Pancreas (tissue), 10 donors: ENCODE measurements at places on chromosomes 5 and 9. TPM values are rescaled to one million over a fixed set of nuclear protein-coding genes. Genes with fewer than 3 reads are reported as not detected.

ENTPD2 gene
- polyA plus RNA-seq, result 4.5 TPM

UNC5A gene
- 3.6 TPM for polyA plus RNA-seq

TLR4 gene
- polyA plus RNA-seq, result 0.68 TPM

PNPLA7 gene
- 71.8 TPM for polyA plus RNA-seq

UBTD2 gene
- 5.9 TPM for polyA plus RNA-seq

AK1 gene
- polyA plus RNA-seq, result 81.7 TPM

FCN1 gene
- polyA plus RNA-seq, result 1.0 TPM

CD274 gene
- 1.4 TPM for polyA plus RNA-seq

DOCK2 gene
- 1.1 TPM for polyA plus RNA-seq

COQ4 gene
- 82.6 TPM for polyA plus RNA-seq

WHRN gene
- polyA plus RNA-seq, result 23.7 TPM

- no peak overlapping the region for H3K4me3 ChIP-seq
- no peaks in the 10 kb centered on the region for H3K27me3 ChIP-seq
- no peak overlapping the region for H3K27ac ChIP-seq
Observed at GRCh38 chr5:135106610-135107471, 72.8 kb upstream of the PITX1 start.

GRCh38 chr5:136195971-136196820, 3.2 kb upstream of the SMIM32 start:
- DNase-seq, result no peak
- no peak overlapping the region for H3K27ac ChIP-seq
- H3K27me3 ChIP-seq, result no peaks in the 10 kb centered on the region
- H3K4me1 ChIP-seq, result no peaks in the 10 kb centered on the region
- H3K36me3 ChIP-seq, result no peaks in the 10 kb centered on the region

DNA sequence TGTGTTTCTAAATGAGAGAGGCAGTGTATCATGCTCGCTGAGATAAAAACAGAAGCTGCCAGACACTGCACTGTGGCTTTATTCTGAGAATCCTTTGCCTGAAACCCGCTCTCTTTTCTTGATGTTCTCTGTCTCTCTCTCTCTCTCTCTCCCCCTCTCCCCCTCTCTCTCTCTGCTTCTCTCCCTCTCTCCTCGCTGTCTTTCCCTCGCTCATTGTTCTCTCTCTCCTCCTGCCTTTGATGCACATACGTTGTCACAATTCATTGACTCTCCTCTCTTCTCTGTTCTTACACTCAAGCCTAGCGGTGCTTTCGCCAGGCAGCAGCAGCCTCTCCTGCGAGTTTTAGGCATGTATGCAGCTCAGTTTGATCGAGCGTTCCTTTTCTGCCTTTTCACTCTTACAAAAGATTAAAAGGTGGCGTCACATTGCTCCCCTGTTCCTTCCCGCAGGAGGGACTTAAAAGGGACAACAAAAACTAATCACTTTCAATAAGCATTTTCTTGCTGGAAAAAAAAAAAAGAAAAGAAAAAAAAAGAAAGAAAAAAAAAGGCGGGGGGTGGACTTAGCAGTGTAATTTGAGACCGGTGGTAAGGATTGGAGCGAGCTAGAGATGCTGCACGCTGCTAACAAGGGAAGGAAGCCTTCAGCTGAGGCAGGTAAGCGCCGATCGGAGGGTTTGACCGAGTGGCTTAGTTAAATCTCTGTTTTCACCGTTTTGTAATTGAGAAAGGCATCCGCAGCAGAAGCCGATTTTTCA, 717.9 kb upstream of the WWC1 start:
- no peak for DNase-seq
- H3K4me3 ChIP-seq, result no peak overlapping the region
- H3K27me3 ChIP-seq, result peaks cover 20% of the 10 kb centered on the region
- H3K36me3 ChIP-seq, result no peaks in the 10 kb centered on the region

GRCh38 chr9:76116913-76117312, 226.4 kb downstream of the PCSK5 start:
- H3K27ac ChIP-seq, result no peak overlapping the region
- H3K4me3 ChIP-seq, result no peak overlapping the region
- no peak for DNase-seq
- H3K4me1 ChIP-seq, result no peaks in the 10 kb centered on the region
- no peaks in the 10 kb centered on the region for H3K36me3 ChIP-seq

GRCh38 chr5:114152656-114153360, 209.1 kb upstream of the KCNN2 start:
- DNase-seq, result no peak
- H3K27ac ChIP-seq, result no peak overlapping the region
- no peaks in the 10 kb centered on the region for H3K36me3 ChIP-seq
- no peaks in the 10 kb centered on the region for H3K4me1 ChIP-seq
- H3K4me3 ChIP-seq, result no peak overlapping the region
- H3K27me3 ChIP-seq, result no peaks in the 10 kb centered on the region

- H3K27me3 ChIP-seq, result no peaks in the 10 kb centered on the region
- DNase-seq, result no peak
Observed at GRCh38 chr9:36835271-36835996, 198.6 kb downstream of the PAX5 start.

DNA sequence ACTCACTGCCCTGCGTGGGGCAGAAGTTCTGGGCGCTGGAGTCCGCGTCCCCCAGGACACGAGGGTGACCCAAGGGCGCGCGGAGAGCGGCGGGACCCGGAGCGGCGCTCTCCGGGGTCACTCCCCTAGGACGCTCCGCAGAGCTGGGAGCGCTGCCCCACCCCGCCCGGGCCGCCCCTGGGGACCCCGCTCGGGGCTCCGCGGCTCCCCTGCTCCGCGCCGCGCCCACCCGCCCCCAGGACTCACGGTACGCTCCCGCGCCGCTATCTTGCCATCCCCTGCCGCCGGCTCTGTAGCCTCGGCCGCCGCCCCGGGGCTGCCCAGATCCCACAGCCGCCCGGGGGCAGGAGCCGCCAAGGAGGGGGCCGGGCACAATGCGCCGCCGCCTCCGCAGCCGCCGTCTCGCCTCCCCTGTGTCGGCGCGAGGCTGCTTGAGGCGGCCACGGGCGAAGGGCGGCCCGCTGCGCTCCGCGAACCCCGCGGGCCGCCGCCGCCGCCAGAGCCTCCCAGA, 303 bp downstream of the LIFR start:
- H3K36me3 ChIP-seq, result no peaks in the 10 kb centered on the region
- DNase-seq, result peak; percentile 33
- H3K4me3 ChIP-seq, result peak overlapping the region; percentile 85
- H3K27me3 ChIP-seq, result no peaks in the 10 kb centered on the region
- peak overlapping the region; percentile 56 for H3K27ac ChIP-seq

GRCh38 chr9:223152-223551, 8.5 kb downstream of the DOCK8 start:
- no peaks in the 10 kb centered on the region for H3K27me3 ChIP-seq
- no peaks in the 10 kb centered on the region for H3K36me3 ChIP-seq
- no peak overlapping the region for H3K27ac ChIP-seq
- no peaks in the 10 kb centered on the region for H3K4me1 ChIP-seq
- H3K4me3 ChIP-seq, result no peak overlapping the region

GRCh38 chr5:174718880-174719610, 5.3 kb upstream of the MSX2 start:
- no peaks in the 10 kb centered on the region for H3K36me3 ChIP-seq
- H3K27ac ChIP-seq, result no peak overlapping the region
- H3K4me3 ChIP-seq, result no peak overlapping the region
- no peaks in the 10 kb centered on the region for H3K4me1 ChIP-seq

- H3K36me3 ChIP-seq, result no peaks in the 10 kb centered on the region
- no peaks in the 10 kb centered on the region for H3K4me1 ChIP-seq
- no peaks in the 10 kb centered on the region for H3K27me3 ChIP-seq
Observed at GRCh38 chr5:68891718-68892117, 202.1 kb upstream of the SLC30A5 start.

DNA sequence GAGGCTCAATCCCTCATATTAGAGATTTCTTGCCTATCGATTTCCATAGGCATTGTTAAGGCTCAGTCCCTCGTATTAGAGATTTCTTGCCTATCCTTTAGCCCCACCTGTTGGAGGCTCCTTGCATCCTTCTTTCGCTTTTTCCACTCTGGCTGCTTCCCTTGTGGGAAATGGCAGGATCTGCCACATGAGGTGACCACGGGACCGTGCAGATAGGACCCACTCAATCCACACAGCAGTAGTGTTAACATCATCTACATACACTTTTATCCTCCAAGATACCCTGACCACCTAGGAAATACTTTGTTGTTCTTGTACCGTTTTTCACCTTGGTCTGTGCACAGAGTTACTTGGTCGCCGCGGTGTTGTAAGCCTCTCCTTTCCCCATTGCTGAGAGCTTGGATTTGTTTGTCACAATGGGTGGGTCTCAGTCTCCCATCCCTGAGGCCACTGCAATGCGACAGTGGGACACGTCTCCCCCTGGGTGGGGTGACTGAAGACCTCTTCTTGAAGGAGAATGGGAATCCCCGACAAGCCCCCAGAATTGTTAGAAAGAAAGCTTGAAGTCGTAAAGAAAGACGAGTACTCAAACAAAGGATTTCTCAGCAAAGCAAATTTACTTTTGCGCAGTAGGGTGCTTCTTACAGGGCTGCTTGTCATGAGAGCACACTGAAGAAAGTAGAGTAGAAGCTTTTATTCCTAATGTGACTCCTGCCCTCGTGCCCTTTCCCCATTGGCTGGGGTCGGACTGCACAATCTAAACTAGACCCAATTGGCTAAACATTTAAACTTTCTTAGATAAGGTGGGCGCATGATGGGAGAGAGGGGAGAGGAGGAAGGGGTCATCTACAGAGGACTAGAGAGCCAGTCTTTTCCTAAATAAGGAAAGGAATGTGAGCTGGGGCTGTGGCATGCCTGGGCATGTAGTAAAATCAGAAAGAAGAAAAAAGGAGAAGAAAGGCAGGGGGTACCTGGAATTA, 19.8 kb downstream of the IFT74 start:
- no peaks in the 10 kb centered on the region for H3K27me3 ChIP-seq
- H3K4me3 ChIP-seq, result no peak overlapping the region
- DNase-seq, result peak; percentile 22
- H3K27ac ChIP-seq, result no peak overlapping the region
- H3K4me1 ChIP-seq, result no peaks in the 10 kb centered on the region

DNA sequence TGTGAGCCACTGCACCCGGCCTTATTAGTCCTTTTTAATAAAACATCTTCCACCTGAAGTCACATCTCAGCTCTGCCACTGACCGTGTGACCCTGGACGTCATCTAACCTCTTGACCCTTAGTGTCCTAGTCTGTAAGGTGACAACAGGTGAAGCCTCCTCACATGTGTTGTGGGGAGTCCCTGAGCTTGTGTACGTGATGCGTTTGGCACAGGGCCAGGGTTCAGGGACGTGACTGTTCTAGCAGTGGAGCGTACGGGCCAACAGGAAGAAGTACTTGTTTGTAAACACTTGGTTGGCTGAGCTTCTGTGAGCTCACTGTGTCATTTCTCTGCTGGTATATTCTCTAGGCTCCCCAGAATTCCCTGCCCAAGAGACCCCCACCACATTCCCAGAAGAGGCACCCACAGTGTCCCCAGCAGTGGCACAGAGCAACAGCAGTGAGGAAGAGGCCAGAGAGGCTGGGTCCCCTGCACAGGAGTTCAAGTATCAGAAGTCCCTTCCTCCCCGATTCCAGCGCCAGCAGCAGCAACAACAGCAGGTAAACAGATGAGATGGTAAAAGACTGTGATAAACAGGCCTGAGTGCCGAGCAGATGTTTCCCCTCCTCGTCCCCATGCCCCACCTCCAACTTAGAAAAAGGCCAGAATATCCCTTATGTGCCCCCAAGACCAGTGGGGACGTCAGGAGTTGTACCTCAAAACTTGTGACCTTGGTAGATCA, 35.3 kb upstream of the POMT1 start:
- no peaks in the 10 kb centered on the region for H3K27me3 ChIP-seq
- H3K27ac ChIP-seq, result no peak overlapping the region
- H3K4me3 ChIP-seq, result no peak overlapping the region
- H3K36me3 ChIP-seq, result peaks cover 12% of the 10 kb centered on the region

- H3K27me3 ChIP-seq, result no peaks in the 10 kb centered on the region
- DNase-seq, result no peak
- no peaks in the 10 kb centered on the region for H3K36me3 ChIP-seq
- no peak overlapping the region for H3K27ac ChIP-seq
- no peak overlapping the region for H3K4me3 ChIP-seq
Observed at GRCh38 chr5:18037718-18038117, 403.5 kb downstream of the TAF11L14 start.

DNA sequence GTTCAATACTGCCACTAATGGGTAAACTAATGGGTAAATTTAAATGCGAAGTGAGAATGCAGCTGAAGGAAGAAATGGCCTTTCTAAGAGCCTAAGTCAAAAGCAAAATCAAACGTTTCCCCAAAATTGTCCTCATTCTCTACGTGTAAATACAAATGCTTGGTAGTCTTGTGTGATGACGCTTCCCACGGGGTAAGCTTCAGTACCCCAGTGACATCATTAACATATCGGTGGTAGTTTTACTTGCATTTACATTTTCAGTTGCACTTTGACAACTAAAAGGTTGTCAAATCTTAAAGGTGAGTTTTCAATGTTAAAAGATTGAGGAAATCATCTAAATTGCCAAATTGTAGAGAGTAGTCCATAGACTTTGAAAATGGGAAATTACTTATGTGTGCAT, 550.7 kb upstream of the CCNG1 start:
- H3K27me3 ChIP-seq, result no peaks in the 10 kb centered on the region
- DNase-seq, result no peak
- H3K4me1 ChIP-seq, result no peaks in the 10 kb centered on the region
- H3K36me3 ChIP-seq, result no peaks in the 10 kb centered on the region

DNA sequence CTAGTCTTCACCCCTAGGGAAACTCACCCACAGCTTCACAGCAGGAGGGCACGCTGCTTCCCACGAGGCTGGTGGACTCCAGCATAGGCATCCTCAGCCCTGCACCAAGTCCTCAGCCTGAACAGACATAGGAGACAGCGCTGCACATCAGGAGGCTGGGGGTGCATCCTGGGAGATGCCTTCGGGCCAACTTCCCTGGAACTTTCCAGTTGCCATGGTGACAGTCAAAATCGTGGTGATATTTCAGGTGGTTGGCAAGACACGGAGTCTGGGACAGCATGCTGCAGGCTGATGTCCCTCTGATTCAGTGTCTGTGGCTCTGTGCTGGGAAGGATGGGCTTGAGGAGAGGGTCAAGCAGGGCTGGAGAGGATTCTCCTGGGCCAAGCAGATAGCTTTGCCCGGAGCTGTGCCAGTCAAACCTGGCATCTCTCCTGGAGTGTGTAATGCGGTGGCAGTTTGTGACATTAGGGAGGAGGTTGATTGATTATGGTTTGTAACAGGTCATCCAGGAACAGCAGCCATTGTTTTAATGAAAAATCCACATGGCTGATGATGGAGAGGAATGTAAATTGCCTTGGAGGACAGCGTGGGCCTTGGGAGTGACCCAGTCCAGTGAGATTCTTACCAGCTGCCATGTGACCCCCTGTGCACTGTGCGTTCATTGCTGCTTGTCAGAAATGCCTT, 35.6 kb upstream of the SEMA4D start:
- H3K27me3 ChIP-seq, result no peaks in the 10 kb centered on the region
- no peak overlapping the region for H3K4me3 ChIP-seq
- no peak for DNase-seq
- no peaks in the 10 kb centered on the region for H3K36me3 ChIP-seq

DNA sequence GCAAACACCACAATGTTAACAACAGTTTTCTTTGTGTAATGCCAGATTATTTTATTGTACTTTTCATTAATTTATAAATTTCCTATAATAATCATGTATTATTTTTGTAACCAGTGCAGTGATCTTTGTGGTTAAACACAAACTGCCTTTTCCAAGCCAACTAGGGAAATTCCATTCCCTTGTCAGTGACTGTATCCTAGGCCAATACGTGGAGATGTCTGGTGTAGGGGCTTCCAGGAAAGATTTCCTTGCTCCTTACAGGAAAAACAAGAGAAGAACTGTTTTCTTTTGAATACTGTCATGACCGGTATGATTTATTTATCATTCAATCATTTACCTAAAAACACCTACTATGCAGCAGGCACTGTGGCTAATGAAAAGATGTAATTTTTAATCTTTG, 31.4 kb downstream of the FANCC start:
- H3K36me3 ChIP-seq, result no peaks in the 10 kb centered on the region
- DNase-seq, result no peak
- no peak overlapping the region for H3K27ac ChIP-seq
- no peaks in the 10 kb centered on the region for H3K4me1 ChIP-seq
- H3K4me3 ChIP-seq, result no peak overlapping the region
